ENCODE measurements at places on chromosomes 5 and 9. TPM values are rescaled to one million over a fixed set of nuclear protein-coding genes. Genes with fewer than 3 reads are reported as not detected.

GFM2 gene
- total RNA-seq = 39.1 TPM

GRCh38 chr5:177154003-177154643 is 20.6 kb downstream of the NSD1 start:
- no peak for DNase-seq

DNA sequence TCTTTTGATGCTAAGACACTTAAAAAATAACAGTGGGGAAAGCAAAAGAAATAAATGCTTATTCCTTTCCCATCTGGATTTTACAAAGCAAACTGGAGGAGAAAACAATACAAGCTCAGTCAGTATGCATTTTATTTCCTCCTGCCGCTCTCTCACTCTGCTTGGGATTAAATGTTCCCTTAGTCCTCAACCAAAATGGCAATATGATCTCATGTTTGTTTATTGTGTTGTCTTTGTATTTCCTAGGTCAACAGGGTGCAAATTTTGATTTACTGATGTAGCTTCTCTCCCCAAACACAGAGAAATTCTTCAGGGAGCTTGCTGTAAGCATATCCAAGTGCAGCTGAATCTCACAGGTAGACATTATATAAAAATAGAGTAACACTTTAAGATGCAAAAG is 92.1 kb upstream of the ERBIN start:
- no peak for DNase-seq

DNA sequence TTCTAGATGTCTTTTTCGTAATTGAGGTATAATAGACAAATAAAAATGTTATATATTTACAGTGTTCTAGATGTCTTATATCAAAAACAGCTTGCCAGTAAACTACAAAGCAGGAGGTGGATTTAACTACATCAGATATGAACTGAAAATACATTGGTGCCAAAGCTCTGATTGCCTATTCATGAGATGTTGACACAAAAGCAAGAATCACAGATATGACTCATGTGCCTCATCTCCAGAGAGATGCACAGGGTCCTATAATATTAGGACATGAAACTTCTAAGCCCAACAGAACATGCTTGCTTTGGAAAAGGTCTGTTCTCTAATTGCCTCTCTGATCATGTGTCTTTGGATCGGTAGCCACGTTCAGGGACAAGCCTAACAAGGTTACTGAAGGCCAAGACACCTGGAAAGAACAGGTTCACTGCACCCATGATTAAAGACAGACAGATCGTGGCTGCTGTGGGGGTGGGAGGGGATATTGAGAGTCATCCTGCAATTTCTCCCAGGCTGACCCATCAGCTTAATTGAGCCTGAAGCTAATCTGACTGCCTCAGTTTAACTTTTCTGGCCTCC is 16.8 kb downstream of the ABCA1 start:
- peak; percentile 30 for DNase-seq
